ENCODE measurements at places on chromosomes 16 and 17. TPM values are rescaled to one million over a fixed set of nuclear protein-coding genes. Genes with fewer than 3 reads are reported as not detected.

The ASGR2 gene
- total RNA-seq: not detected

The TUBG2 gene
- 8.8 TPM for total RNA-seq

The TNFRSF17 gene
- not detected for total RNA-seq

The NTN1 gene
- total RNA-seq: not detected

The TMEM106A gene
- 15.1 TPM for total RNA-seq

The STX1B gene
- 1.3 TPM for total RNA-seq

All from activated naive CD4-positive, alpha-beta T cell treated with anti-CD3 and anti-CD28 coated beads, Interleukin-2, amount 10 ng/mL, durations not matched to agents 5 hours and 36 hours (primary cell).